ENCODE measurements at places on chromosomes 11 and 22.
A peak's percentile ranks its signal among the peaks of the same experiment; 100 is the strongest.

DNA sequence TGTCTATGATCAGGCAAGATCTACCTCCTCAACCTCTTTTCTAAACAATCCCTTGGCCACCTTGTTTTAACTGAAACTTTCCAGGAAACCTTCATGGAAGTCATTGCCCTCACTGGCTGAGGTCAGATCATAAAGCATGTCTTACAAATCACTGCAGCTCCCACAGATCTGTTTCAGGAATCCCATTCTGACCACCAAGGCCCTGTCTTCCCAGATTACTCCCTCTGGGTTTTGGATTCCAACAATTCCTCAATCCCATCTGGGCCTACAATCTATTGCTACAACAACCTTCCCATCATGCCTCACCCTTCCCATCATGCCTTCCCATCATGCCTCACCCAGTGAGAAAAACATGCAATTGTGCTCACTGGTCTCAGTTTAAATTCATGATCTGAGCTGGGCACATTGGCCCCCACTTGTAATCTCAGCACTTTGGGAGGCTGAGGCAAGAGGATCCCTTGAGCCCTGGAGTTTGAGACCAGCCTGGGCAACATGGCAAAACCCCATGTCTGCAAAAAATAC, 15.9 kb downstream of the ADAMTS15 start:
- no peak for DNase-seq

GRCh38 chr22:38786631-38787030, 7.3 kb downstream of the DNAL4 start:
- DNase-seq: no peak

- no peak for DNase-seq
Measured at GRCh38 chr11:85483861-85484260, 143.3 kb downstream of the DLG2 start.

DNA sequence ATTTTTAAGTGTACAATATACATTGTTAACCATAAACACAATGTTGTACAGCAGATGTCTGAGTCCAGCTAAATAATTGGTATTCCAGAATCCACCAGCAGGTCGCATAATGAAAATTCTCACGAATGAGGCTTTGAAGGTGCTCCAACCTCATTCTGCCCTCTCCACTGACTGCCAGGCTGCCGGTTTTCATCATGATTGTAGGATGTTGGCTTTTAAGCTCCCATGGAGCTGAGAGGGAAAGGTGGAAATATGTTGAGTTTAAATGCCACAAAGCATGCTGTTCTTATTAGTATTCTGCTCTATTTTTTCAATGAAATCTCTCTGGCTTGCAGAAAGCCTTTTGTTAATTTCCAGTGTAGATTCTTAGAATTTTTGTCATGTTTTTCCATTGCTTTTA, 337.2 kb upstream of the DDI1 start:
- no peak for DNase-seq

- no peak for DNase-seq
Measured at GRCh38 chr11:27212248-27212780, 150.7 kb downstream of the CCDC34 start.

DNA sequence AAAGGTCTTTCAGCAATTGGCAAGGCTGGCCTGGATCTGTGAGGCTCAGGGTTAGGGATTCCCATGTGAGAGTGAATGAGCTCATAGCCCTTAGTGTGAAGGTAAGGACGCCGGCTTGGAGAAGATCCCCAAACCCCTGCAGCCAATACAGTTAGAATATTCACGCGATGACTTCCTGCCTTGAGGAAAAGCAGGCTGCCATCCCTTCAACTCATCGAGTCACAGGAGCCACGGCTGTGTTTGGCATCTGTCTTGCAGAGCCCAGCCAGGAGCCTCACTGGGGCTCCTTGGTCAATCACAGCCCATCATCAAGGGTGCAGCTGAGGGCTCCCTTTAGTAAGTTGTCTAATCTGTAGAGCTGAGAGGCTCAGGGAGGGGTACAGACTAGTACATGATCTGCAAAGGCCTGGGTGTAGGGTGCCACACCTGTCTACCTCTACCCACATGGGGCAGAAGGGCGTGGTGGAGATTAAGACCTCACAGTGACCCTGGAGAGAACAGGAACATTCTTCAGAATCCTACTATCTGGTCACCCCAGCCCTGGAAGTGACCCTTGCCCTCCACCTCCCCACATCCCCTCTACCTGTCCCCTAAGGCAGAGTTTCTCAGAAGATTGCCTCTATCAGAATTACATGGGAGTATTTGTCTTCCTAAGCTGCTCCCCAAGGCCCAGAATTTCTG, 18.5 kb downstream of the IL10RA start:
- DNase-seq: no peak

- DNase-seq: no peak
Measured at GRCh38 chr11:111992206-111992855, 32.9 kb upstream of the DLAT start.

GRCh38 chr22:39101226-39101625, 4.2 kb downstream of the APOBEC3H start:
- no peak for DNase-seq

- no peak for DNase-seq
Measured at GRCh38 chr22:48595511-48595905, 1232.2 kb downstream of the BRD1 start.

GRCh38 chr11:94884376-94884775, 89.0 kb downstream of the CWC15 start:
- DNase-seq: no peak

DNA sequence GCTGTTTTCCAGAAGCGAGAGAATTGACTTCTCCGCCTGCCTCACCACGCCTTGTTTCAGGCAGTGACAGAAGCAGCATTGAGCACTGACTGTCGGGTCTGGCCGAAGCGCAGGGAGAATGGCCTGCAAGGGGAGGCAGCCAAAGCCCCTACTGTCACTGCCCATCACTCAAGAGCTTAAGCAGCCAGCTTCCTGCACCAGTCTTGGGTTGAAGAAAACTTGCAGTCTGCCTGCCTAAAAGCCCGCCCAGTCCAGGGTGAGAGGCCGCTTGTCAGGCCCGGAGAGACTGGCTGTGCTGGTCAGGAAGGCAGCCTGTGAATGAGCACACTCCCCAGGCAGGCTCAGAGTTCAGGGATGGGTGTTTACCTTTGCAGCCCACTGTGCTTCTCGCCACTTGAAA, 108.3 kb downstream of the PKNOX2 start:
- no peak for DNase-seq

DNA sequence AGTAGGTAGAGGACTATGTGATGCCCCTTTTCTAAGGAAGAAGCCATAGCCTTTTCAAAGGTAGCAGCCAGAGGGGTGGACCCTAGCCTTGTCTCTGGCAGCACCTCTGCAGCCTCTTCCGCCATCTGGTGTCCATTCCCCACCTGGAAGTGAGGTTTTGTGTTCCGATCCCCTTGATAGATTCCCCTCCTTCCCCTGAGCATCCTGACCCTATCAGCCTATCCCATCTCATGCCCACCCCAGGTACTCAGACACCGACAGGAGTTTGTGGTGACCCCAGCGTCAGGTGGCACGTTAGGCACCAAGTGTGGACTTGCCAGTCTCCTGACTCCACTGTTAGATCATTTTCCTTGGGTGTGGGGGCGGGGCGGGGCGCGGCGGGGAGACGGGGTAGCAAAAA, 398 bp upstream of the FAM89B start:
- no peak for DNase-seq

GRCh38 chr11:76574406-76574805, 96.1 kb downstream of the LRRC32 start:
- no peak for DNase-seq

DNA sequence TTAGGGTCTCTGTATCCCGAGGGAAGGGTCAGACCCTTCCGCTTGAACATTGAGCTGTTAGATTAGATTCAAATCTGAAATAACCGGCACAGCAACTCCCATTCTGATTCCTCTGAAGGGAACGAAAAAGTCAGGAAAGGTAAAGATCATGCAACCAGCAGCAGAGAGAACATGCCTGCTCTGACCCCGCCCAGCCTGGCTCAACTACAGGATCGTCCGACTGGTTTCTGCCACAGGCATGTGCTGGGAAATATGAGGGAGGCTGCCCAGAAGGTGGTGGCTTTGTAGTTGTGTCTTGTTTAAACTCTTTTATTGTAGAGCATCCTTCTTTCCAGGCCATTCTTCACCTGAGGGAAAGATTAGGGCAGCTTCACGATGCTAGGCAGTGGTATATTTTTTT, 5.0 kb upstream of the MTNR1B start:
- DNase-seq: no peak

DNA sequence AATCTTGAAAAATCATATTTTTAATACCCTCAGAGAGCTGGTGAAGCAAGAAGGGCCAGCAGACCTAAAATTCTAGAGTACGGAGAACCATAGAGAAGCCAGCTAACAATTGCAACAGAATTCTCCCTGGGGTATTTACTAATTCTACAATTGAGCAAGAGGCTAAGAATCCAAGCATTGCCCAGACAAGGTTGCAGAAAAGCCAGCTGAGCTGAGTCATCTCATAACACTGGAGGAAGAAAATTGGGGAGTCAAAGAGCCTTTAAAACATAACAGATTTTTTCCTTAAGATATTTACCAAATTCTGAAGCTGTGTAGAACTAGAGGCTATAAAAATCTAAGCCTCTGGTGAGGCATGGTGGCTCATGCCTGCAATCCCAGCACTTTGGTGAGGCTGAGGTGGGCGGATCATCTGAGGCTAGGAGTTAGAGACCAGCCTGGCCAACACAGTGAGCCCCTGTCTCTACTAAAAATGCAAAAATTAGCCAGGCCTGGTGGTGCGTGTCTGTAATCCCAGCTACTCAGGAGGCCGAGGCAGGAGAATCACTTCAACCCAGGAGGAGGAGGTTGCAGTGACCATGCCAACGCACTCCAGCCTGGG, 13.6 kb upstream of the TMEM216 start:
- DNase-seq: no peak

- no peak for DNase-seq
Measured at GRCh38 chr11:71266114-71266833, 13.9 kb upstream of the SHANK2 start.

- DNase-seq: no peak
Measured at GRCh38 chr11:75307058-75307457, 44.4 kb downstream of the ARRB1 start.

GRCh38 chr22:43263645-43264514, 76.9 kb upstream of the TTLL12 start:
- no peak for DNase-seq

DNA sequence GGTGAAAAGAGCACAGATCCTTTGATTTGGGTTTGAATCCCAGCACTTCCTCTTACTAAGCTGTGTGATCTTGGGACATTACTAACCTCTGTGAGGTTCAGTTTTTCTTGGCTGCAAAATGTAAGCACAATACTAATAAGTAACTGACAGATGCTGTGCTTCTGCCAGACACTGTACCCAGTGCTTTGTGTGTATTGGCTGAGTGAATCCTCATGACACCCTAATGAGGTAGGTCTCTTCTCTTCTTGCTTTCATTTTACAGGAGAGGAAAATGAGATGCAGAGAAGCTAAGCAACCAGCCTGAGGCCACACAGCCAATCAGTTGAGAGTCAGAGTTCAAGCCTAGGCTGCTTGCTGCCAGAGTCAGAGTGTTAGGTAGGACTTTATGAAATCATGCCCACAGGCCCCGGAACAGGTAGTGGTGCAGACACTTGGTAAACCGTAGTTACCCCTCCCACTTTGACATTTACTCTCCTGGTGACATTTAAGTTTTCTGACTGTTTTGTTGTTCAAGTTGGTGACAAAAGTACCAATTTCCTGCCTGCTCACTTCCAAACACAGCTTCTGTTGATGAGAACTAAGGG, 21.2 kb downstream of the PTPRJ start:
- no peak for DNase-seq

DNA sequence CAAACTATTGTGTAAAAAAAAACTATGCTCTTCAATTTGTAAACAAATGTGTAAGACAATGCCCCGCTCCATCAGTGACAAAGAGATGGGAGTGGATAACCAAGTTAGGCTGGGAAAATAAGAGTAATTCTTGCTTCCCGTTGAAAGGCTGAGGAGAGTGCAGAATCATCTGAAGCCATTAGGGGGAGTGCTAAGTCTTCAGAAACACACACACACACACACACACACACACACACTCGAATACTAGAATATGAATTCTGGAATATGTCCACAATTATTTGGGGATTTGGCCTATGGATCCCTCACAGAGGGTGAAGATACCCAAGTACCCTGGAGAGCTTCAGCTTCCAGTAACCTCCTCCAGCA, 27.8 kb upstream of the ROBO3 start:
- DNase-seq: no peak

DNA sequence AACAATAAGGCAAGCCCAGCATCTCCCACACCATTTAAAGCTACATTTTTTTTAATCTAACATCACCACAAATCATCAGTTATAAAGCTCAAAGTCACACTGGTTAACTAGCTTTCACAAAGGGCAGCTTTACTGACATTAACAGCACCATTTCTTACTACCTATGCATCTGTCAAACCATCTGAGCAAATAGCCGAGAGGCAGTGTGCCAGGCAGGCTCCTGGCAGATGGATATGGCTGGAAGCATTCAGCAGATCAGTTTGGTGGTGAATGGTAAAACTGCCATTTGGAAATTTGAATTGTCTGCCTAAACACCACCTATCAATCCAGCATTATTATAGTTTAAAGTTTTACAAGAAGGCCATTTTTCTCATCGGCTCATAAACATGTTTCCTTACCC, 131.2 kb downstream of the TTC28 start:
- DNase-seq: no peak

DNA sequence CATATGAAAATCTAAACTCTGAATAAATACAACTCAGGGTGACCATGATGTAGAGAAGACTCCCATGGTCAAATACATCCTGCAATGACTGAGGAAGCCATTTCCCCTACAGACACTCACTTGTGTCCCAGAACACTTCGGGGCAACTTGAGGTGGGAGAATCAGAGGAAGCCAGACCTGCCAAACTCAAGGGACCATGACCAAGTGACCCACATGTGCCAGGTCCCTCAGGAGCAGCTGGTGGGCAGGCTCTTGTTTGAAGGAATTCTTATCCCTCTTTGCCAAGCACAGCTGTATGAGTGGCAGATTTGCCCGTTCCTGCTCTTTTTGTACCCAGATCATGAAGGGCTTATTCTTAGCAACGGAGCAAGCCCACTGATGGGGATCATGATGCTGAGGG, 17.8 kb downstream of the SPATA19 start:
- no peak for DNase-seq

- peak; percentile 25 for DNase-seq
Measured at GRCh38 chr11:3840004-3840869, 522 bp downstream of the RHOG start.

GRCh38 chr22:19718456-19719049, 4.2 kb downstream of the SEPTIN5 start:
- no peak for DNase-seq

DNA sequence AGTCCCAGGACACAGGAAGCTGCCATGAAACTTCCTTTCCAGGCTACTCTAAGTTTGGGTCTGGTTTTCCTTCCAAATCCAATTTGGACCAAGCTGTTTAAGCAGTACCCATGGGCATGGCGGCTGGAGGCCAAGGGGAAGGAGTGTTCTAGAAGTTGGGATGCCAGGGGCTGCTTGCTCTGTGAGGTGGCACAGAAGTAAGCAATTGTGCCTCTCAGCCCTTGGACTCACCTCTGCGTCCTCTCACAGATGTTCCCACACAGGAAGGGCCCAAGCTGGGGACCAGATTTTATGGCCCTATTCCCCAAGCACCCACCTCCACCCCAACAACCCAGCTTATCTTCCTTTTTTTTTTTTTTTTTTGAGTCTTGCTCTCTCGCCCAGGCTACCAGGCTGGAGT, 3.5 kb upstream of the DGAT2 start:
- no peak for DNase-seq
